Stimulated activated naive B cell treated with anti-CD40 and anti-IgM and Interleukin-4, amounts not matched to agents 10 μg/mL and 1 μg/mL and 100 μg/mL, for 72 hours (primary cell): ENCODE measurements at places on chromosomes 12 and 14.

GRCh38 chr12:49367381-49368239 is at the start of gene SPATS2:
SPATS2 (plus strand) TSS chr12:49367462; CDS start chr12:49461013, 93,551 bp downstream.
- peak within 1 kb of the TSS; percentile 90 for H3K4me3 ChIP-seq
- no peak for DNase-seq
- no peaks in the 10 kb centered on the region for H3K27me3 ChIP-seq
- H3K27ac ChIP-seq, result peak within 1 kb of the TSS; percentile 98

DNA sequence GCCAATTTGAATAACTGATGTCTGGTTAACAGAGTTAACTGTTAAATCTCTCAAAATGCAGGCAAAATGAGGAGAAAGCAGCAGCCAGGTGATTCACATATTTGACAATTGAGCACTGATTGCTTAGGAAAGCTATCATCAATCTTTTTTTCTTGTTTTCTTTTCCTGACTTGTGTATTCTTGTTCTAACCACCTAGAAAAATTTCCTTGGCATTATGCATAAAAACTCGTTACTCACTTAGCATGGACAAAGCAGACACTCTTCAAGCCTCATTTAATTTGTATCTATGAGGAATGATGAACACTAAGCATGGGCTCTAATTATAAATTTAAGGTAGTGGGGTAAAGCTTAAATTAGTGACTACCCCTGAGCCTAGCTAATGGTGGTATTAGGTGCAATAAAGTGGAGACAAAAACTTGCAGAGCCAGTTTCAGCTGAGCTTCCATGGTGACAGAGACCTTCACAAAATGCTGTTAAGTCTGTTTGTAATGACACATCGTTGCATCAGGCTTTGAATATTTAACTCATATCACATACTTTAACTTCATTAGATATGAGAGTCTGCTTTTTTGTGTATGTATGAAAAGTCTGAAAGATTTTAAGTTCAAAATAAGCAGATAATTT is 52.0 kb downstream of the RASSF9 start:
- no peaks in the 10 kb centered on the region for H3K27me3 ChIP-seq
- H3K27ac ChIP-seq, result no peak overlapping the region
- no peaks in the 10 kb centered on the region for H3K4me1 ChIP-seq
- H3K36me3 ChIP-seq, result no peaks in the 10 kb centered on the region
- no peak overlapping the region for H3K4me3 ChIP-seq
- no peak for DNase-seq

GRCh38 chr12:2902272-2902880 is 11.7 kb downstream of the TULP3 start:
- H3K4me3 ChIP-seq, result no peak overlapping the region
- H3K4me1 ChIP-seq, result peaks cover 6% of the 10 kb centered on the region
- no peaks in the 10 kb centered on the region for H3K36me3 ChIP-seq
- H3K27ac ChIP-seq, result no peak overlapping the region
- DNase-seq, result no peak

- no peak overlapping the region for H3K27ac ChIP-seq
- peaks cover 12% of the 10 kb centered on the region for H3K4me1 ChIP-seq
- DNase-seq, result no peak
- H3K4me3 ChIP-seq, result no peak overlapping the region
- no peaks in the 10 kb centered on the region for H3K27me3 ChIP-seq
These were observed 68.2 kb downstream of the USP15 start for GRCh38 chr12:62328296-62328921.

DNA sequence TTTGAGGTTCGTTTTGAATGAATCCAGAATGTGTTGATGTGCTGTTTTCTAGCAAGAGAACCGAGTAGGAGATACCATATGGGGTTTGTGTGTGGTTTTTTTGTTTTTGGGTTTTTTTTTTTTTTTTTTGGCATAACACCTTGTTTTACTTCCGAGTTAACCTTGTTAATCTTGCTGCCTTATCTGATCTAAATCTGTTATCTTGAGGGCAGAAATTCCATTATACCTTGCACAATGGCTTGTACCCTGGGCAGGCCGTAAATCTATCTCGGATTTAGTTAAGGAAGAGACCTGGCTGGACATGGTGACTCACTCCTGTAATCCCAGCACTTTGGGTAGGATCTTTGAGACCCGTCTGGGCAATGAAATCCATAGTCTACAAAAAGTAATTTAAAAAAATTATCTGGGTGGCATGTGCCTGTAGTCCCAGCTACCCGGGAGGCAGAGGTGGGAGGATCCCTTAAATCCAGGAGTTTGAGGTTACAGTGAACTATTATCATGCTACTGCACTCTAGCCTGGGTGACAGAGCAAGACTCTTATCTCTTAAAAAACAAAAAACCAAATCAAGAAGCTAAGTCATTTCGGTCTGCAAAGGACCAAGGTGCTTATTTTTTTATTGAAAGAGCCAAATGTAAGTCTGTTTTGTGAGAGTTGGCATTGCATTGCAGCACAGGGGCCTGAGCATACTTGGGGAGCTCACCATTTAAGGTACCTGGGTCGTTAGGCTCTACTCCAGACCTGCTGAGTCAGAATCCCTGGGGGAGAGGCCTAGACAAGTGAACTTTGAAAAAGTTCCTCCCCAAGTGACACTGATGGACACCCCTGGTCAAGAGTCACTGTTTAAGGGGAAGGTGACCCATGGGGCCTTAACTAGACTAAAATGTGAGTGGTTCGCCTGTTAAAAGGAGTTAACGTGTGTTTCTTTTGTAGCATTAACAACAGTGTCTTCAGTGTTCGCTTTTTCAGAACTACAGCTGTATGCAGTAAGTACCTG is 6.7 kb downstream of the DLST start:
- H3K4me3 ChIP-seq, result no peak overlapping the region
- H3K27me3 ChIP-seq, result no peaks in the 10 kb centered on the region
- peaks cover 46% of the 10 kb centered on the region for H3K36me3 ChIP-seq
- peaks cover 39% of the 10 kb centered on the region for H3K4me1 ChIP-seq
- no peak for DNase-seq

DNA sequence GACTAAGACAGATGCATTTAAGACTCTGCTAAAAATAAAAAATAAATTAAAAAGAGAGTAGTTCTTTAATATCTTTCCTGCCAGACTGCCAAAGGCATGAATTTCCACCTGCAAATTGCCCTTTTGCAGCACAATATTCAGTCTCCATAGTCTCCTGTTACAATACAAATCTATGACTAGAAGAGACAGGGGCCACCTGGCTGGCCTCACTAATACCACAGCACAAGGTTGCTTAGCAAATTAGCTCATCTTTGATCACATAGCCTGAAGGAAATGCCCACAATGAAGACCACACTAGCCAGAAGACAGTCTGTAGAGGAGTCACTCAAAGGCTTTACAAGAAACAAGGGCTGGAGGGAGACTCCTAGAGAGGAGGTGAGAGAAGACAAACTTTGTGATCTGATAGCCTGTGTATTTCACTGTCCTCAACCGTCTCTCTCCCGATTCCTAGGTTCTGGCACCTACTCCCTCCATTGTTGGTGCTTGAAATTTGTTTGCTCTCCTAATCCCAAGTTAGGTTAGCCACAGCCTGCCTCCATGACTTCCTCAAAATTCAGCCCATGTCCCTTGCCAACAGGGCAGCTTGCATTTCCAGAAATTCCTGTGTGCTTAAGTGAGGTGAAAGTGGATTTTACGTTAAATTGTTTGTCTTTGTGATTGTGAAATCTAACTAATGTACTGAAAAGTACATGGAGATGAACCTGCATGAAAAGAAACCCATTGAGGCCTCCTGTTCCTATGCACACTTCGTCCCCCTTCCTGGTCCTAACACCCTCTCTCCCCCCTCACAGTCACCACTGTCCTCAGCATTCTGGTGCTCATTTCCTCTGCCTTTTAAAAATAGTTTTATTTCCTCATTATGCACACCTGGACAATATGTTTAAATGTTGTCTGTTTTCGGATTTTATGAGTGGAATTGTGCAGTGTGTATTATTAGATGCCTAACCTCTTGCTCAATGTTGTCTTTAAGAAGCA is 88.7 kb upstream of the PLXNC1 start:
- no peaks in the 10 kb centered on the region for H3K36me3 ChIP-seq
- H3K4me1 ChIP-seq, result no peaks in the 10 kb centered on the region
- no peak for DNase-seq
